ENCODE measurements at places on chromosomes 12 and 14.

DNA sequence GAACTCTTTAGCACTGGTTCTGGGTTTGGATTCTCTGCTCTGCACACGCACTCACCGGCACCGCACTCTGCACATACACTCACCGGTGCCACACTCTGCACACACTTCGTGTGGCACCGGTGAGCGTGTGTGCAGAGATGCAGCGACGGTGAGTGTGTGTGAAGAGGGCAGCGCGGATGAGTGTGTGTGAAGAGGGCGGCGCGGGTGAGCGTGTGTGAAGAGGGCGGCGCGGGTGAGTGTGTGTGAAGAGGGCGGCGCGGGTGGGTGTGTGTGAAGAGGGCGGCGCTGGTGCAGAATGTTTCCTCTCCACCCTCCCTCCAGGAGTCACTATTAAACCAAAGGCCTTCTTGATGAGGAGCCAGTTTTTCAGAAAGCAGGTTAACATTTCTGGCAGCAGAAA, 49.2 kb upstream of the MMP17 start:
- DNase-seq: no peak

GRCh38 chr14:51430079-51430478, 190.0 kb downstream of the TMX1 start:
- DNase-seq: no peak

DNA sequence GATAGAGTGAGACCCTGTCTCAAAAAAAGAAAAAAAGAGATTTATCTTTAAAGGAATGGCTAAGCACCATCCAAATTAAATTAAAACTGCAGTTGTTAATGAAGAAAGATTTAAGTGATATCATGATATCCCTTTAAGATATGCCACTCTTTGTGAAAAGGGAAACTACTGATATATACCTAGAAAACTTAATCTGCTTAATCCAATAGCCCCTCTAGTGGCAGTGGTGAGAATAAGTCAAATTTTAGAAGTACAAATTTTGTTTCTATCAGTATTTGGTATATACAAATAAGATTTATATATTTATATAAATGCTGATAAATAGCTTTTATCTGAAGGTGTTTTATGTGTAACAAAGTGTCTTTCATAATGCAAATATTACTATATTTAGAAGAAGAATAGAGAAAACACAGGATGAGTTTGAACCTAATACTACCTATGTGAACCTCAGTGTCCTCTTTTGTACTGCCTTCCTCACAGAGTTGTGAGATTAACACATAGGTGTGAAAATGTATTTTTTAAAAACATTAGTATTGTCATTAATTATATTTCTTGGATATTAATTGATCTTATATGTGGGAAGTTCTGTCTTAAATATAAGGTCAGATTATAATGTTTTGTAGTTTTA, 51.4 kb upstream of the GARIN2 start:
- DNase-seq: no peak

- DNase-seq: no peak
Observed at GRCh38 chr14:95303552-95303951, 16.2 kb downstream of the CLMN start.

GRCh38 chr14:34220921-34221320, 241.1 kb downstream of the SPTSSA start:
- DNase-seq: no peak

DNA sequence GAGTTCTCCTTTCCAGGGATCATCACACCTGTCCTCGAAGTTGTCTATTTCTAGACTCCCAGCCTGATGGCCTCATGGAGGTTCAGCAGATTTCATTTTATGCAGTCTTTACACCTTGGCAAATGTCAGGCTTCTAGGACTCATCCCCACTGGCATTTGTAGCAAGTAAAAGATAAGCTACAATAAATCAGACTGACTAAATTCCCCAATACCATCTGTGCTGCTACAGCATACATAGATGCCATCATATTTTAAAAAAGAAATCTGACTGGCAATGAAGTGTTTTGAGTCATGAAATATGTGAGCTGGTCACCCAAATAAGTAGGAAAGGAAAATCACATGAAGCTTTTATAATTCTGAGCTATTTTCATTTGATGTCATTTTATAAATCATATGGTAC, 55.3 kb downstream of the KCNC2 start:
- DNase-seq: no peak

- no peak for DNase-seq
Observed at GRCh38 chr12:31057671-31058070, 16.0 kb upstream of the DDX11 start.

DNA sequence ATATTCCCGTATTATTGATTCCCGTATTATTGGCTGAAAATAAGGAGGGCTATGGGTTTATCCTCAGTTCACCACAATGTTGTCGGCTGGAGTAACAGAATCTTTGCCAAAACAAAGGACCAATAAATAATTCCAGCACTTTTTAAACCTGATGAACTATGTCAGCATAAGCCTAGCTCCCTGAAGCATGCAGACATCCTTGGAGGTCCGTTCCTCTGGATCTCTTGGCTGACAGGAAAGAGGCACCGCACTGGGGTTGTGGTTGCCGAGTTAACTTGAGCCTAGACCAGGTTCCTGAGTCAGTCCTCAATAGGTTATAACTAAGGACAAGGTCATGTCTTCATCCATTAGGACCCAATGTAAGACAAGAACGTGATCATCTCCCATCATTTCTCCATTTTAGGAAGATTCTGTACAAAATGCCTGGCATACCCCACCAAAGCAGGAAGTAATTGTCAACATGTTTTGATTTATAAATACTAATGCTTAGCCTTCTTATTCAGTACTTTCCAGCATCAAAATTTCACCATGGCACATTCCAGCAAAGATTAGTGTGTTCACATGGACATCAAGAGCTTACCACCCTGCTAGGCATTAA, 36.6 kb downstream of the NID2 start:
- DNase-seq: no peak

DNA sequence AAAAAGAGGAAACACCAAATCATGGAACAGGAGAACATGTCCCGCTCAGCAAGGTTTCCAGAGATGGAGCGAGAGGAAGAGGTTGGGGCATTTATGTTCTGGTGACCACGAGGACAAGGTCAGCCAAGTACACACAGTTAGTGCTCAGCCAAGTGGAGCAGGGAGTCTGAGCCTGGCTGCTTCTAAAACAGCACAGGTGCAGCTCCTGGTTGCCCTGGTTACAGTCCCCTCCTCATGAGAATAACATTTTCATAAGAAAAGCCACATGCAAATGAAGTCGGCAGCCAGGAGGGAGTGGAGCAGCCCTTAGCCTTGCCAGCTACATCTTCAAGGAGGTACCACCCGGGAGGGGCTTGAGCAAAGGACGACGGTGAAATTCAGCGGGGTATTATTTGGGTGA, 81.8 kb downstream of the NOS1 start:
- no peak for DNase-seq

DNA sequence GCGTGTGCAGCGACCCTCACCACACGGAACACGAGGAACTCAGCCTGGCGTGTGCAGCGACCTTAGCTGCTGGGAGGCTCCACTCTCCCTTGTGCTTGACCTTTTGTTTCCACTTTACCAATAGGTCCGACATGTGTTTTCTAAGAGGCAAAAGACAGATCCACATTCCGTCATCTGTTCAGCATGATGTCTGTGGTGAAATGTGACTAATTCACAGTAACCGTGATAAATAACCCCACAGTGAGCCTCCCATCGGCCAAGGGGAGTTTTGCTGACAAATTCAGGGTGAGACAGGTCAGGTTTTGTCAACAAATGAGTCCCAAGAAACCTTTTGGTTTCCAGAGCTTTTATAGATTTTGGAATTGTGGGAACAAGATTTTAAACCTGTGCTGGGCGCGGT, 55.9 kb downstream of the MOK start:
- DNase-seq: no peak

DNA sequence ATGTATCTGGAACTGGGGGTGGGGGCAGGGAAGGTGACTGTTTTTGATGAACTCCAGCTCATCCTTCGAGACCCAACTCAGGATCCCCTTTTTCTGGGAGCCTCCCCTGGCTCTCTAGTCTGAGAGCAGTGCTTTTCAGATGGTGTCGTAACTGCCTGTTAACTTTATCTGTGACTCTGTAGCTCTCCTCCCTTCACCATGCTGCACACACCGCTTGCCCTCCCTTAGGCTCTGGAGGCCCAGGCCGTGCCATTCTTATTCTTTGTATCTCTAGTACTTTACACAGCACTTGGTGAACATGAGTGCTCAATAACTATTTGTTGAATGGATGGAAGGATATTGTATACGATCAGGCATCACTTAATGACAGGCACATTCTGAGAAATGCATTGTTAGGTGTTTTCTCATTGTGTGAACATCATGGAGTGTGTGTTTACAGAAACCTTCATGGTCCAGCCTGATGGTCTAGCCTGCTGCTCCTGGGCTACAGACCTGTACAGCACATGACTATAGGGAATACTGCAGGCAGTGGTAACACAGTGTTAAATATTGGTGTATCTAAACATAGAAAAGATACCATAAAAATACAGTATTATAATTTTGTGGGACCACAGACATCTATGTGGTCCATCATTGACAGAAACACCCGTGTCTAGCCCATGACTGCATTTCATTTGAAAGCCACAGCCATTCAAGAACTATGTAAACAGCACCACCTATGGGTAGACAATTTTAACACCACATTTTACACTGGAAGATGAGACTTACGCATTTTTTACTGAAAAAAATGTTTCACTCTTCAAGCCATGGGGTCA, 91.8 kb downstream of the EML1 start:
- DNase-seq: peak; percentile 57

All from CD4-positive, alpha-beta T cell treated with Interleukin-6 at 100 ng/mL for 8 hours (primary cell).